NCI-H69 (cell line): ENCODE measurements at places on chromosomes 13 and 19.
A peak's percentile ranks its signal among the peaks of the same experiment; 100 is the strongest.

- DNase-seq = peak; percentile 82
Measured at GRCh38 chr13:30810261-30810701, 74.9 kb downstream of the ALOX5AP start.

DNA sequence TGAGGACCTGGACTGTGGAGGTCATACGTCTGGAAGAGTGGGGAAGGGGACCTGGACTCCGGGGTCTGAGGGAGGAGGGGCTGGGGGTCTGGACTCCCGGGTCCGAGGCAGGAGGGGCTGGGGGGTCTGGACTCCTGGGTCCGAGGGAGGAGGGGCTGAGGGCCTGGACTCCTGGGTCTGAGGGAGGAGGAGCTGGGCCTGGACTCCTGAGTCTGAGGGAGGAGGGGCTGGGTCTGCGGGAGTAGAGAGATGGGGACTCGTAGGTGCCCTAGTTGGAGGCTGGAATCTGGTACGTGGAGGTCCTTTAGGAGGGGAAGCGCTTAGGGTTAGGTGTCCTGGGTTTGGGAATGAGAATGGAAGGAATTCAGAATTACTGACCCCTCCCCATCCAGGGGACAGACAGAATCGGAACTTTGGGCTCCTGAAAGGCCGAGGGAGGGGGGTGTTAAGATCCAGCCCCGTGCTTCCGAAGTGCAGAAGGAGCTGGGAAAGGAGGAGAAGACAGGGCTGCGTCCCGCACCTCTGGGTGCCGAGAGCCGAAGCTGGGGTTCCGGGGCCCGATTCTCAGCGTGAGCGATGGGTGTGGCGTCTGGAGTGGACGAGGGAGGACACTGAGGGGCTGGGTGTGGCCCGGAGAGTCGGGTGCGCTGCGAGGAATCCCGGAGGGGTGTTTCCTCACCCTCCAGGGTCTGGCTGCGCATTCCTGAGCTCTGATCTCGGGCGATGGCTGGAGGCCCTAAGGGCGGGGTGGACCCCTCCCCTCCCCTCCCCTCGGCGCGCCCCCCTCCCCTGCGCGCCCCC lies 608 bp downstream of the MYADM start:
- peak; percentile 62 for DNase-seq

- peak; percentile 42 for DNase-seq
Measured at GRCh38 chr19:47742634-47743033, 2.7 kb upstream of the NOP53 start.

DNA sequence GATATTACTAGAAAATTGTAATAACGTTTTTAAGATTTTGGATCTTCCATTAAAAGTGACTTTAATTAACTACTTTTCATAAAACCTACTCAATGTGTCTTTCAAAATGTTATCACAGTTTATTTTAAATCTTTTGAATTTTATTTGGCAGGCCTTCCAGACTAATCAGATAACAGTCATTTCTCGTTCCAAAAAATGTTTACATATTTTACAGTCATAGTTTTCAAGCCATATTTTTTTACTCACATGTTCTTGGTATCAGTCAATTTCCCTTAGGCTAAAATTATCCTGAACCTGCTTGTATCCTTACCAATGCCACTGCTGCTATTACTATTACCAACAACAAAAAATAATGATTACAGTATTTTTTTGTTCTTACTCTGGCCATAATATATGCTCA lies 1783.5 kb downstream of the SLITRK5 start:
- DNase-seq = no peak

- no peak for DNase-seq
Measured at GRCh38 chr19:17136617-17137016, 61.0 kb downstream of the MYO9B start.

- DNase-seq = no peak
Measured at GRCh38 chr13:20685092-20685491, 18.4 kb upstream of the IL17D start.

- DNase-seq = no peak
Measured at GRCh38 chr19:38799104-38799503, 10.1 kb downstream of the LGALS7B start.

- no peak for DNase-seq
Measured at GRCh38 chr19:48961673-48962028, 3.5 kb upstream of the FTL start.

- no peak for DNase-seq
Measured at GRCh38 chr13:67772807-67773453, 542.8 kb upstream of the PCDH9 start.

DNA sequence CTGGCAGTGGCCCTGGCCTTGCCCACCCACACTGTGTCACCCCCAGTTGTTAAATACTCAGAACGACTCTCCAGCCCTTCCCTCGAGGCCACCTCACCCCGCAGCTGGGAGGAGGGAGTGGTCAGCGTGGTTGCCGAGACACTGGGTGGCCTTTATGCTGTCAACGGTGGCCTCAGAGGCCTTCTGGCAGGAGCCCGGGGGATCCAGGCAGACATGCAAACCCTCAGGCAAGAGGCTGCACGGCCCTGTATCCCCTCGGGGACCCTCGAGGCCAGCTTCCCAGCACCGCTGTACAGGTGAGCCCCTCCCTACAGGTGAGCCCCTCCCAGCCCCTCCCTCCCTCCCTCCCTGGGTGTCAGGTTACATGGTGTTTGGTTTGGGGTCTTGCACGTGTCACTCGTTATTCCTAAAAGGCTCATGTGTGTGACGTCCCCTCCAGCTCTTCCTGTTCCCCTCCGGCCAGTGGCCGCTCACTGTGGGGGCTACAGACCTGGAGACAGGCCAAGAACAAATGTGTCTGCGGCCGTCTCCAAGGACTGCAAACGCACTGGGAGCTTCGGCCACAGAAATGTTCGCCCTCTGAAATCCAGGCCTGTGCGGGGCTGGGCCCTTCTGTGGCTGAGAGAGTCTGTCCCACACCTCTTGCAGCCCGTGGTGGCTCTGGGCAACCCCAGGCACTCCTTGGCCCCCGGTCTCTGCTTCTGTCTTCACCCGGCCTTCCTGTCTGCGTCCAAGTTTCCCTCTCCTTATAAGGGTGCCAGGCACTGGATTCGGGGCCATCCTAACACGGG lies at the start of gene TEKTIP1:
Gene TEKTIP1, plus strand, starts transcription at position 210 of the 791 bp plus-strand sequence. Its CDS starts 4 bp downstream, at position 214.
- peak; percentile 71 for DNase-seq

GRCh38 chr19:13506471-13506820 lies at the start of gene CACNA1A:
Gene CACNA1A (minus strand): TSS chr19:13506479. CDS start chr19:13506224, 255 bp downstream.
- DNase-seq = no peak

DNA sequence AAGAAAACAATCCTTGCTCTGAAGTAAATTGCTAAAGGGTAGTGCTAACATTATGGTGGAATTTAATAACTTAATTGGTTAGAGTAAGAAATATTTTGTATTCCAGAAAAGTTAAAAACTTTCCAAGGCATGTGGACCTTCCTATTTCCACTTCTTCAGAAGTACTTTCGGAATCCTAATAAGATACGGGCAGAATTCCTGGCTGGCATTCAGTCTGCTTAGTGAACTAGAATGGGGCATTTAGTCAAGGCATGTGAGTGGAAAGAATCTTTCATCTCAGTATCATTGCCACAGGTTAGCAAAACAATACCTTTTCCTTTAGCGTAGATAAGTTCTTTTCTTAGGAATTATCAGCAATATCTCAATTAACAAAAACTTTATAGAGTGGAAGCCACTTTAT lies 85.1 kb downstream of the TNFRSF19 start:
- peak; percentile 2 for DNase-seq

- no peak for DNase-seq
Measured at GRCh38 chr19:10102787-10103236, 334 bp upstream of the ANGPTL6 start.

- peak; percentile 57 for DNase-seq
Measured at GRCh38 chr13:29676941-29677452, 81.5 kb upstream of the SLC7A1 start.

DNA sequence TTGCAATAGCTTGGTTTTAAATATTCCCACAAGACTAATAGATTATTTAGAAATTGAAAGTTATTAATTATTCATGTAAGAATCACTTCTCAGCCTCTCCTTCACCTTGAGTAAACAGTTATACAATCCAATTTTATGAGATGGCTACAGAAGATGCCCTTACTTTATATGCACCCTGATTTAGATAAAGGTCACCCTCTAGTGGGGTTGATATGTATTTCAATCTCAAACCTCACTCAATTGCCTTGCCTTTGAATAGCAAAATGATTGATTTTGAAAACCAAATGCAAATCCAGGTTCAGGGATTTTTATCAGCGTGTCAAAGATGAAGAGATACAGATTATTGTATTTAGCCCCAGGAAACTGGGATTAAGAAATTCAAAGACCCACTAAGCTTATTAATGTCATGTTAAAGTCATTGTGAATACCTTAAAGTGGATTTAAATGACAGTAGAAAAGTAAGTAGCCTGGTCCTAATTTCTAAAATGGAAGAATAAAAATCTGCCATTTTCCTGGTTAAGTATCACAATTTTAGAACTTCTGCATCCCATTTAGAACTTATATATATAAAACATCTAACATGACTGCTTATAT lies 305.1 kb downstream of the ITGBL1 start:
- DNase-seq = peak; percentile 85

GRCh38 chr13:97549201-97549600 lies 115.2 kb downstream of the RAP2A start:
- DNase-seq = no peak

DNA sequence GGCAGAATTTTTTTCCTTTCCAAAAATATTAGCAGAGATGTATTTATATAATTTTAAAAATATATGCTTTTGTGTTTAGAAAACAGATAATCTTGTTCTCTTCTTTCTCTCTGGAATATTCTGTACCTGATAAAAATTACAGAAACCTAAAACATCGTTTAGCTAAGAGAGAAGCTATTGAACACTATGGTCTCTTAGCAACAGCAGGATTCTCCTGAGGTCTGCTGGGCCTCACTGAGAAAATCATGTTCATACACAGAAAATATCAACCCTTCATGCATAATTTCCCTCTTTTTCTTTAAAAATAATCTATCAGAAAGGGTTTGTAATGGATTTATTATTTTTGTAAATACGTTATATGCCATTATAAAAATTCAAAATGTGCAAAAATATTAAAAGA lies 242.2 kb downstream of the DCLK1 start:
- DNase-seq = peak; percentile 70

GRCh38 chr19:5144545-5145179 lies 175.7 kb downstream of the KDM4B start:
- DNase-seq = no peak

DNA sequence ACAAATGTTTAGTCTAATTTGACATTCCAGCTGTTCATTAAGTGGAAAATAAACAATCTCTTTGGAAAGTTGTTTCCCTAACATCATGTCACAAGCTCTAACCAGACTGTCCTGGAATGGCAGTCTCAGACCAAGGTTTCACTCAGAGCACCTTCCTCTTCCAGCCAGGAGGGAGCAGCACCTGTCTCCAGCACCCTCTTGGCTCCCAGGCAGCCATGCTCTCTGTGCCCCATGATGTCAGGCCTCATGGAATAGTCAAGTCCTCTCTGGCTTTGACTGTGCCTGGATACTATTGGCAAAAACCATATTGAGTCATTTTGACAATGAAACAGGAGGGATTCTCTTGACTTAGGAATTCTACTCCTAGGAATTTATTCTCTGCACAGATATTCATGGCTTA lies 171.4 kb downstream of the OXGR1 start:
- peak; percentile 36 for DNase-seq

GRCh38 chr19:55258476-55258827 lies 365 bp downstream of the PPP6R1 start:
- DNase-seq = peak; percentile 70

- no peak for DNase-seq
Measured at GRCh38 chr19:17079710-17080439, 4.3 kb downstream of the MYO9B start.

DNA sequence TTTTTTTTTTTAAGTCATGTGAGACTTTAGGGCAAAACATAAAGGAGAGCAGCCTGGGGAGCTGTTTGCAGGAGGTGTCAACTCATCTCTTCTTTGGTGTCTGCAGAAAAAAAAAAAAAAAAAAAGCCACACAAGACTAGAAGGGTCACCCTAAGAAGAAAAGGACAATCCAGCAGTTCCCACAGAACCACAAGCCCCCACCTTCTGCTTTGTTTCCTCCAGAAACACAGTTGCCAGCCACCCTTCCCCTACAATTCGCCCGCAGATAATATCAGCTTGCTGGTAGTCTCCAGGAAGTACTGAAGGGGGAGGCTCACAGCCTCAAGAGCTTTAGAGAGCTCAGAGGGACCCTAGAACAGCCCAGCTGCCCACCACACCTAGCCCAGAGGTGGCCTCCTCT lies 22.3 kb upstream of the ZBTB7A start:
- no peak for DNase-seq

GRCh38 chr13:21639561-21639960 lies 31.3 kb upstream of the FGF9 start:
- DNase-seq = peak; percentile 94

- DNase-seq = peak; percentile 48
Measured at GRCh38 chr13:114038211-114038613, 64.3 kb upstream of the C13orf46 start.

- peak; percentile 58 for DNase-seq
Measured at GRCh38 chr13:55359067-55359466, 1781.7 kb upstream of the PRR20A start.

GRCh38 chr19:7833225-7834099 lies 3.4 kb downstream of the EVI5L start:
- DNase-seq = peak; percentile 68

- DNase-seq = peak; percentile 78
Measured at GRCh38 chr13:30125422-30126073, 181.8 kb downstream of the KATNAL1 start.

DNA sequence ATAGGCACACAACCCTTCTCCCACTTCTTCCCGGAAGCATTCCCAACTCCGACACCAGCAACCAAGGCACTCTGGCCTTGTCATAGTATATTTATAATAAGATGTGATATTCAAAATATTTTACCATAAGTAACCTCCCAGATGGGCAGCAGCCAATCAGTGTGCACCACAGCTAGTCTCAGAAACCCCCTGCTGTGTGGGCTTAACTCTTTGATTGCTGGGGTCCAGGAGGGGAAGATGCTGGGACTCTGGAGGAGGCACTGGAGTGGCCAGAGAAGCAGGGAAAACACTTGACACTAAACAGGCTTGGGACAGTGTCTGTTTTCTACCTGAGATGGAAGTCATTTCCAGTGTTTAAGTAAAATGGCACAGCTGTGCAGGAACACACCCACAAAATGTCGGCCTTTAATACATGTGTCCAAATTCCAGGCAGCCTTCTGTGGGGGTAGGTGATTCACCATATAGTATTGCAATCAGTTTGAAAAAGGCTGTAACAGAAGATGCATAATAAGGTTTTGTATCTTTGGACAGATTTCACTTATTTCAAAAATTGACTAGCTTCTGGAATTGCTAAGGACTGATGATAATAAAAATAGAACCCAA lies 100.7 kb downstream of the MBNL2 start:
- no peak for DNase-seq

DNA sequence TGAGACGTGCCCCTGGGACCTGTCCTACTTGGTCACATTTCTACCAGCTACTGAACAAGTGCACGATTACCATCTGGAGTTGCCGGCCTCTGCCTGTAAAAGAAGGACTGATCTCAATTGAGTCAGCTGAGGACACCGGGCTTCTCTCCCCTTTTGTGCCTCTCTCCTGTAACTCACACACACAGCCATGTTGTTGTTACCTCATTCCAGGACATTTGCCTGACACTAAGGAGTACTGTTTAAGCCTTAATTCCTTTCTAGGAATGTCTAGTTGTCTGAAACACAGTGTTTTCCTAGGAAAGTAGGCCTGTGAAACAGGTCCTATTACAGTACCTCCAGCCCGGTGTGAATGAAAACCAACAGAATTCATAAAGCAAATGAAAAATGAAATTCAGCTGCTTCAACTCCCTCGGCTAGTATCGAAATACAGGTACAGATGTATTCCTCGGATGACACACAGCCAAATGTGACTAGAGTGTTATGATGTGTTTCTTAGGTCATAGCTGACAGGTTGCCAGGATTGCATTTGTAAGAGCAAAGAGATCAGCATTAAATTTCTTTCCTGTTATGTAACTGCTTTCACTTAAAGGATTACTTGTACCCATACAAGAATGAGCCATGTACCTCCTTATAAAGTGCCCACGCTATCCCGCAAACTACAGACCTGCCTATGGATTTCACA lies 152.0 kb upstream of the IRS2 start:
- no peak for DNase-seq
